ENCODE measurements at places on chromosomes 16 and 17.

DNA sequence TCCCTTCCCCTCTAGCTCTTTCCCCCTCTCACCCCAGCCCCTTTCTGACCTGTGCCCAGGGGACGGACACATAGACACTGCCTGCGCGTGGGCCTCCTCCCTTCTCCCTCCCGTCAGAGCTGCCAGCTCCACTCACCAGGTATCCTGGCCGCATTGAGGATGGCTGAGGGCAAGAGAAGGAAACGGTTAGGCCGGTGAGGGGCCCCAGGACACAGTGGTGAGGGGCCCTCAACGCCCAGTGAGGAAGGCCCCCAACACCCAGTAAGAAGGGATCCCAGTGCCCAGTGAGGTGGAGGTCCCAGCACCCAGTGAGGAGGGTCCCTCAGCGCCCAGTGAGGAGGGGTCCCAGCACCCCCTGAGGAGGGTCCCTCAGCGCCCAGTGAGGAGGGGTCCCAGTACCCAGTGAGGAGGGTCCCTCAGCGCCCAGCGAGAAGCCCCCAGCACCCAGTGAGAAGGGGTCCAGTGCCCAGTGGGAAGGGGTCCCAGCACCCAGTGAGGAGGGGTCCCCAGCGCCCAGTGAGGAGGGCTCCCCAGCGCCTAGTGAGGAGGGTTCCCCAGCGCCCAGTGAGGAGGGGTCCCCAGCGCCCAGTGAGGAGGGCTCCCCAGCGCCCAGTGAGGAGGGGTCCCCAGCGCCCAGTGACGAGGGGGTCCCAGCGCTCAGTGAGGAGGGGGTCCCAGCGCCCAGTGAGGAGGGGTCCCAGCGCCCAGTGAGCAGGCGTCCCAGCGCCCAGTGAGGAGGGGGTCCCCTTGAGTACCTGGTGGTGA lies 1.1 kb downstream of the PRSS22 start:
- no peak for DNase-seq

DNA sequence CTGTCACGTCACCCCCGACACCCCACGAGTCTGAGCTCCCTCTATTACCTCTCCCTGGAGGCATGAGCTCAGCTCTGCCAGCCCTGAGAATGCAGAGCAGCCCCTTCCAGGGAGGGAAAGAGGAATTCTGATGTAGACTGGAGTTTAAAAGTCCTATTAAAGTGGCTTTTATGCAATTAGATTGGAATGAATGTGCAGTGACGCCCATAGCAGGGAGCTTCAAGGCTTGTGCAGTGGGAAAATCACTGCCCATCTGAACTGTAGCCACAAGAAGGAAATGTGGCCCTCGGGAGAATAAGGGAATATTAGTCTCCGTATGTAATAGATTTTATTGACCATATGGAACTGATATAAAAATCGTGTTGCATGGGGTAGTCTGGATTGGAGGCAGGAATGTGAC lies 66.9 kb downstream of the ZNF423 start:
- no peak for DNase-seq

DNA sequence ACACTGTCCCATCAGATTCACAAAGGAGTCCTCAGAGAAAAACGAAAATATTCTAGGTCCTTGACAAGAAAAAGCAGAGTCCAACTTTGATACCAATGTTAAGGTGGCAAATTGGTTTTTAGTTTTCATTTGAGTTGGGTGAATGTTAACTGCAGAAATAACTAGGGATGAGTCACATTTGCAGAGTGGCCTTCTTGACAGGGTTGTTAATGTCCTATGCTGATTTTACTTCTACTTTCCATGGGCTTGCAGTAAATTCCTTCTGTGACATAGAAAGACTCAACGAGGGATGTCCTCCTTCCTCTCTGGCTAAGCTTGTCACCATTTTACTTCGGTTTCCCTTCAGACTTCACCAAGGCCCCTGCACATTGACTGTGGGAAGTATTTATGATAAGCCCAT lies 47.2 kb upstream of the ICAM2 start:
- DNase-seq: no peak

- peak; percentile 95 for DNase-seq
Observed at GRCh38 chr16:73020409-73020884, 27.5 kb downstream of the ZFHX3 start.

- DNase-seq: no peak
Observed at GRCh38 chr17:47700471-47701449, 6.8 kb downstream of the TBKBP1 start.

DNA sequence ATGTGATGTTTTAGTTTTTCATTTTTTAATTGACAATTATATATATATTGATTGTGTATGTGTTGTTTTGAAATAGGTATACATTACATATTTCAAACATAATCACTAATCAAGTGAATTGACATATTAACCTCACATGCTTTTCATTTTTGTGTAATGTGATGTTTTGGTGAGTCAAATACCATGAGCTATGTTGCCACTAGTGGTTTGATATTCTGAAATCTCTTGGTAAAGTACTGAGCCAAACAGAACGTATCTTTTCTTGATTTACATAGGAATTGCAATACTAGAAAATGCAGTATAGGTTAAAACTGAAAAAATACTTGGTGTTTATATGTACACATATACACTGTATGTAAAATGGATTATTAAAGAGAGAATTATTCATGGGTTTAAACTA lies 65.2 kb upstream of the SIAH1 start:
- no peak for DNase-seq

- DNase-seq: no peak
Observed at GRCh38 chr17:74778960-74779359, 2.8 kb upstream of the NAT9 start.

GRCh38 chr17:72875361-72875760 lies 217.1 kb downstream of the SLC39A11 start:
- DNase-seq: no peak

- DNase-seq: no peak
Observed at GRCh38 chr16:83554096-83554495, 253.7 kb upstream of the HSBP1 start.

- DNase-seq: no peak
Observed at GRCh38 chr17:49213399-49213798, 2.9 kb downstream of the ABI3 start.

GRCh38 chr17:16381496-16381820 lies 567 bp downstream of the UBB start:
- no peak for DNase-seq
